NCI-H1930 (cell line): ENCODE measurements at places on chromosomes 5 and 9.
A peak's percentile ranks its signal among the peaks of the same experiment; 100 is the strongest.

GRCh38 chr9:134996591-134997530 lies 79.1 kb upstream of the FCN1 start:
- no peak for DNase-seq

GRCh38 chr9:115262952-115263351 lies 145.0 kb upstream of the TNC start:
- no peak for DNase-seq

- no peak for DNase-seq
Measured at GRCh38 chr5:79191457-79191856, 44.5 kb upstream of the JMY start.

GRCh38 chr5:109998726-109999125 lies 309.0 kb downstream of the MAN2A1 start:
- no peak for DNase-seq

DNA sequence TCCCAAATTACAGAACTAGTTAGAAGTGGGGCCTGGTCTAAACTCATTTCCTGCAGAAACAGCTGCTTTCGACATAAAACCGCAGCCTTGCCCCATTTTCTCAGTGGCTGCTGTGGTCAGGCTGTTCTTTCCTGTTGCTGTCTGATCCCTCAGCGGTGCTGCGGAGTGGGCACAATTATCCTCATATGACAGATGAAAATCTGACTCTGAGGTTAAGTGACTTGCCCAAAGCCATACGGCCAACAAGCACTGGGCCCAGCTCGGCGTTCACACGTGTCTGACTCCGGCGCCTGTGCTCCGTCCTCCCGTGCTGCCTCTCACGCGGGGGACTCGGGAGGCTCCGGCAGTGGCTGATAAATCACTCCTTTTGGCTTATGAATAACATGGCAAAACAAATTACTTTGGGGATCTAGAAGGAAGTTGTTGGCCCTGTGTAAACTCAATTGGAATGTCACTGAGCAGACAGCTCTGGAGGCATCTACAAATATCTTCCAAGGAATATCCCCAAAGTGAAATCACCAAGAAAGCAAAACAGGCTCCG lies 142.6 kb upstream of the LMX1B start:
- DNase-seq: no peak

- no peak for DNase-seq
Measured at GRCh38 chr5:78829811-78830527, 155.1 kb downstream of the ARSB start.

GRCh38 chr5:111782216-111782615 lies 25.2 kb upstream of the NREP start:
- no peak for DNase-seq

GRCh38 chr9:125861405-125862058 lies 114.4 kb downstream of the PBX3 start:
- no peak for DNase-seq

- no peak for DNase-seq
Measured at GRCh38 chr5:171702135-171702770, 83.4 kb upstream of the SMIM23 start.

DNA sequence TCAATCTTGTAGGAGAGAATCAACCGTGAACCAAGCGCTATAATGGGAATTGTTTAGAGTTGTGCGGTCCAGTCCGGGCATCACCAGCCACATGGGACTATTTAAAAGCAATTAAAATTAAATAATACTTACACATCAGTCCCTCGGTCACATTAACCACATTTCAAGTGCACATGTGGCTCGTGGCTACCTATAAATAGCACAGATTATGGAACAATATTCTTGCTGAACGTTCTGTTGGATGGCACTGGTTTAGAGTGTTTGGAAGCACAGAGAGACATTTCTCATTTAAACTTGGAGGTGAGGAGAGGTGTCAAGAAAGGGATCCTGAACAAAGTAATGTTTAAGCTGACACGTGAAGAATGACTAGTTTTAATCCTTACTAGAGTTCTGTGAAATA lies 12.5 kb upstream of the PIP5K1B start:
- DNase-seq: no peak

DNA sequence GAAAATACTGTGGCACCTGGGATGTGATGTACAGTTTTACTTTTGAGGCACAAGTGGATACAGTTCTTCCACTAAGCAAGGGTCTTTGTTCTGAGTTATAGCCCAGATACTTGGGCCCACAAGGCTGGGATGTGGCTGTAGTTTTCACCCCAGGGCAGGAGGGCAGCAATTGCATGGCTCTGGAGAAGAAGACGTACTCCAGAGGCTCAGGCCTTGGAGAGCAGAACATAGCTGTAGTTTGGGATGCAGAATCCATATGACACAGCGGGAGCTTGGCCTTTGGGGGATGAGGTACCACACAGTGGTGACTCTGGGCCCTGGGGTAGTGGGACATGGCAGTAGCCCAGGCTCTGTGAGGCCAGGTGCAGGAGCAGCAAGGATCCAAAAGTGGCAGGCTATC lies 110.8 kb upstream of the FSTL4 start:
- no peak for DNase-seq

DNA sequence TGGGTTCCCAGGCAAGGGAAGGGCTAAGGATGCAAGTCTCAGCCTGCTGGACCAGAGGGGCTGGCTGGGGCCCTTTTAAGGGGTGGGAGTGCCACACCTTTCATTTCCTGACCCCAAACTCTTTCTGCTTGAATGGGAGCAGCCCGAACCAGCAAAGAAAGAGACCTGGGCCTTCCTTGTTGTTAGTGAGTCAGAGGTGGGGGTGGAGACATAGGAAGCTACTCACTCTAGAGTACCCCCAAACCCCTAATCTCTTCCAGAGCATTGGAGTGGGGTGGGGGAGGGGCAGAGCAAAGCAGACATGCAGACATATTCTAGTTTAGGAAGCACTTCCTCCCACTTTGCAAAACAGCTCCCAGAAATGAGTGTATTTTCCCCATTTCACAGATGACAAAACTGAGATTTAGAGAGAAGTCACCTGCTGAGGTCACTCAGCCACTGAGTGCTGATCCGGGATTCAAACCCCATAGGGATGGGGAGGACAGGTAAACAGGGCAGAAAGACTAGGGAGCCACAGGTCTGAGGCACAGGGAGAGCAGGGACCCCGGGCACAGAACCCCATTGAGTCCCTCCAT lies 6.0 kb upstream of the AQP3 start:
- no peak for DNase-seq

- no peak for DNase-seq
Measured at GRCh38 chr5:67050635-67051034, 146.0 kb downstream of the CD180 start.

DNA sequence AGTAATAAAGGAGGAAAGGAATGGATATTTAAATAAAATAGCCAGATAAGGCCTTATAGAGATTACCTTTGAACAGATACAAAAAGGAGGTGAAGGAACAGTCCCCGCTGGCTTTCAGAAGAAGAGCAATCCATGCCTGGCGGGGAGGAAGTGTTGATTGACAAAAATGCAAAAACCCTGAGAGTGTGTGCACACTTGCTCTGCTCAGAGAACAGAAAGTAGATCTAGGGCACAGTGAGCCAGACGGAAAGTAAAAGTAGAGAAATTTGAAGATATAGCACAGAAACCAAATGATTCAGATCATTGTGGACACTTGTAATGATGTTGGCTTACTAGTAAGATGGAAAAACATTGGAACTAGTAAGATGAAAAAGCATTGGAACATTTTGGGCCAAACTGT lies 720.6 kb downstream of the PTPRD start:
- no peak for DNase-seq

GRCh38 chr5:95549030-95549429 lies 5.7 kb downstream of the SKIC3 start:
- DNase-seq: no peak

DNA sequence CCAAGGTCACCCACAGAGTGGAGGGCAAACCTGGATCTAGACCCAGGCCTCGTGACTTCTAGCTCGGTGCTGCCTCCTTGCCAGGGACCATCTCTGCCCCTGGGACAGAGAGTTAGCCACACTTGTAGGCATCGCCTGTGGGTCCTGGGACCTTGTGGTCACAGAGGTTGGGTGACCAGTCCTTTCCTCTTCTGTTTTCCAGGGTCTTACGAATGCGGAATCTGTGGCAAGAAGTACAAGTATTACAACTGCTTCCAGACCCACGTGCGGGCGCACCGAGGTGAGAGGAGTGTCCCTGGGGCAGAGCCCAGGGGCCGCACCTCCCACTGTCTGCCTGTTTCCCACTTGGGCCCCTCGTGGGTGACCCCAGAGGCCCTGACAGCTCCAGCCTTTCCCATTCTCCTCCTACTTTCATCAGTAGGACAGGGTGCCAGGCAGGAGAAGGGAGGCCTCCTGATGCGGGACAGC lies 76.3 kb downstream of the AMBP start:
- no peak for DNase-seq

- DNase-seq: no peak
Measured at GRCh38 chr5:162487528-162488525, 420.3 kb downstream of the GABRG2 start.

- no peak for DNase-seq
Measured at GRCh38 chr5:79772651-79773050, 83.0 kb downstream of the CMYA5 start.

DNA sequence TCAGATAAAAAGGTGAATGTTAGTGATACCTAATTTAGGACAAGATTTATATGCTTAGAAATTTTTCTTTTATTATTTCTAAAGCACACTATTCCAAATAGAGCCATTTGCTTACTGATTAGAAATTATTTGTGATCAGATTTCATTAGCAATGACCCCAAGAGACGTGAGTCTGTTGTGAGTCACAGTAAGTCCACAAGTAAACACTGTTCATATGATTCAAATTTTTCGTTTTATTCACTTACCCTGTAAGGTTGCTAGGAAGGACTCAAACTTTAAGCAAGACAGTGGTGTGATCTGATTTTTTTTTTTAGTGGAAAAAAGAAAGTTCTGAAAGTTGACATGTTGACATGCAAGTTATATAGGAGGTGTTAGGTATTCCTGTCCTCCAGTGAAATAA lies 1.2 kb downstream of the CARD6 start:
- no peak for DNase-seq

DNA sequence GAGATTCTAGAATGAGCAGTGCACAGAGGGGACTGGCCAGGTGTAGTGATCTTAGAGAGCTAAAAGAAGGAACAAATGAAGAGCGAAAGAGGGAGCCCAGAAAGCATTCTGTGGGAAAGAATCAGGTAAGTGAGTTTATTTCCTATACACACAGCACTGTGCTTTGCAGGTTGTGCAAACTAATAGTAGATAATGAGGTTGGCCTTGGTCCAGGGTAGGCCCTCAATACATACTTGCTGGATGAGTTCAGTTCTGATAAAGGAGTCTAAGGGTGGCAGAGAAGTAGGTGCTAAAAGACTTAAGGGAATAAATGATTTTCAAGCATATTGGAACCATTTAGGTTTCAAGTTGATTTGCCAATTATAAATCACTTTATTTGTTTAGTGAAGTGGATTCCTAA lies 122.0 kb downstream of the NPR3 start:
- DNase-seq: no peak

DNA sequence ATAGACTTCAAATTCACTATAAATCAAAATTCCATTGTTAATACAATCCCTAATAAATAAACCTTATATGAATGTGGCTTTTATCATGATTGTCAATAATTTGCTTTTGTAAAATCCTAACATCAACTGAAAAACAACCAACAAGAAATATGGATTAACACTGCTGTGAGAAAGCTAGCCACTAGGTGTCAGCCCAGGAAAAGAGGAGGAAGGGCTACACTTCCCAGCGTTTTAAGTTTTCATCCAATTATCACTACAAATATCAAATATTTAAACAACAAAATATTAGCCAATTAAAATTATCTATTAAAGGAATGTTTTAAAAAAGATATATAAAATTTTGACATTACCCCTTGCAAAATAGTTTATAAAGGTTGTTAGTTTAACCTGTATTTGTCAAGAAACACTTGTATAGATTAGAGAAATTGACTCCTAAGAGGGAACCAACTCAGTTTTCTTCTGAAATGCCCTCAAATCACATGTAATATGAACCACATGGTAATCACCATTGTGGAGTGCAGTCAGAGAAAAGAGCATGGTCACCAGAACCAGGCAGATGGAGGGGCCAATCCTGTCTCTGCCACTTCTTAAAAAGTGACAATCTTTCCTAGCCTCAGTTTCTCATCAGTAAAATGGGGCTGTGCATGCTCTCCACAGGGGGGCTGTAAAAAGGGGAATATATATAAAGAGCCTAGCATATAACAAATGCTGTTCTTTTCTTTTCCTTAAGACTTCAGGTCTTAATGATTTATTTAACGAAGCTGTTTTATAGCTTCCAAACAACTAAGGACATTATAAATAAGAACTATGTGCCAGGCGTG lies 188.2 kb downstream of the CRB2 start:
- DNase-seq: no peak

DNA sequence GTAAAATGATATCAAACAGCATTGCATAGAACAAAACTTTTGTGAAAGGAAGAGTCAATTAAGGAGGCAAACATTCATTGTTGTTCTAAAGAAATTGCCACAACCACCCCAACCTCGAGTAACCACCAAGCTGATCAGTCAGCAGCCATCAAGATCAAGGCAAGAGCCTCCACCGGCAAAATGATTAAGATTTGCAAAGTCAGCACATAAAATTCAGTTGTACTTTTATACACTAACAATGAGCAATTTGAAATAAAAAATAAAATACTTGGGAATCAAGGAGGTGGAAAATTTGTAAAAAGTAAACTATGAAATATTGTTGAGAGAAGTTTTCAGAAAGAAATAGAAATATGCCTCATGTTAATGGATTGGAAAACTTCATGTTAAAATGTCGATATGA lies 1118.5 kb downstream of the PTPRD start:
- DNase-seq: no peak

- DNase-seq: no peak
Measured at GRCh38 chr9:107387409-107387808, 102.2 kb downstream of the KLF4 start.

GRCh38 chr5:176133877-176134276 lies 104.3 kb upstream of the SIMC1 start:
- DNase-seq: no peak

DNA sequence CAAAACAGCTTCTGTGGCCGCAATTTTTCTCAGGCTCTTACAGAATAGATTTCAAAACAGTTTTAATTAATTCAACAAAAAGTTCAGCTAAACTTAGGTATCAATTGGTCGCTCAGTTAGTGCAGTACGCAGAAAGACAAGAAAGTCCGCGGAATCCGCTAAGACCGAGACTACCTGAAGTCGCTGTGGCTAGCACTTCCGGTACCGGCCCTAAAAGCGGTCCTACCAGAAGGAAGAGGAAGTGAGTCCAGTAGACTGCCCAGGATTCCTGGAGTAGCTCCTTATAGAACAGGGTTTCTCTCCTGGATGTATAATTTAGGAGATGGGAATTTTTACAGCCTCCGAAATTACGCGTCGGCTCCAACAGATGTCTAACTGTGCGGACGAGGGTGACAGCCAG lies 16.6 kb upstream of the PCDHB2 start:
- no peak for DNase-seq

DNA sequence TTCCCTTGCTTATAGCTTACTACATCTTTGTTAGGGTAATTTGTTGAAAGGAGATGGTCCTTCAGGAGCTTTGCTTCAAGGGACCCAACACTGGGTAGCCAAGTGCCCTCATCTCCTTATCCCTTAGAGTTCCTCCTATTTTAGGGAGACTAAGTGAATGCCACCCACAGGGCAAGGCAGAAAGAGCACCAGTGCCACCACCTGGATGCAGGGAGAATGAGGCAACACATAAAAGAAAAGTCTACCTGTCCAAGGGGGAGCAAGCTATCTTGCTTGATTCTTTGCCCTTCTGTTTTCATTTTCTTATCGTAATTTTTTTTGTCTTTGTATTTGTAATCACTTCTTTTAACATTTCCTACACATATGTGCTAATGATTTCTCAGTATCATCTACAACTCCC lies 205.5 kb downstream of the NPR3 start:
- no peak for DNase-seq

- no peak for DNase-seq
Measured at GRCh38 chr5:79547982-79548381, 34.0 kb upstream of the HOMER1 start.

GRCh38 chr5:6712142-6712576 lies 1.1 kb upstream of the TENT4A start:
- DNase-seq: peak; percentile 55
